ENCODE measurements at places on chromosomes 5 and 9. TPM values are rescaled to one million over a fixed set of nuclear protein-coding genes. Genes with fewer than 3 reads are reported as not detected.

DNA sequence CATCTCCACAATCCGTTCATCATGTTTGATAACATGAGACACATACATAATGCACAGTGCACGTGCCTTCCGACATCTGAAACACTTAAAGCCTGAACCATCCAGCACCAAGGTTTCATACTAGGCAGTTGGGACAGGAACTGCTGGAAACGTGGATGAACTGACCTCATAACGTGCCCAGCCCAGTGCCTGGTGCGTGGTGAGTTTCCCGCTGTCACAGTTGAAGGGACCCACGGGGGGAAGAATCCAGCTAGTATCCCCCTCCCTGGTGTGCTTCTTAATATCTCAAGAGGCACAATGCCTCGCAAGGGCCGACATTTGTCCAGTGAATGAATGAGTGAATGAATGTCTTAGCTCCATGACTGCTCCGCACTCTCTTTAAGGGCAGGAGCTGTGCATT, 23.2 kb downstream of the BARX1 start:
- no peak for DNase-seq

DNA sequence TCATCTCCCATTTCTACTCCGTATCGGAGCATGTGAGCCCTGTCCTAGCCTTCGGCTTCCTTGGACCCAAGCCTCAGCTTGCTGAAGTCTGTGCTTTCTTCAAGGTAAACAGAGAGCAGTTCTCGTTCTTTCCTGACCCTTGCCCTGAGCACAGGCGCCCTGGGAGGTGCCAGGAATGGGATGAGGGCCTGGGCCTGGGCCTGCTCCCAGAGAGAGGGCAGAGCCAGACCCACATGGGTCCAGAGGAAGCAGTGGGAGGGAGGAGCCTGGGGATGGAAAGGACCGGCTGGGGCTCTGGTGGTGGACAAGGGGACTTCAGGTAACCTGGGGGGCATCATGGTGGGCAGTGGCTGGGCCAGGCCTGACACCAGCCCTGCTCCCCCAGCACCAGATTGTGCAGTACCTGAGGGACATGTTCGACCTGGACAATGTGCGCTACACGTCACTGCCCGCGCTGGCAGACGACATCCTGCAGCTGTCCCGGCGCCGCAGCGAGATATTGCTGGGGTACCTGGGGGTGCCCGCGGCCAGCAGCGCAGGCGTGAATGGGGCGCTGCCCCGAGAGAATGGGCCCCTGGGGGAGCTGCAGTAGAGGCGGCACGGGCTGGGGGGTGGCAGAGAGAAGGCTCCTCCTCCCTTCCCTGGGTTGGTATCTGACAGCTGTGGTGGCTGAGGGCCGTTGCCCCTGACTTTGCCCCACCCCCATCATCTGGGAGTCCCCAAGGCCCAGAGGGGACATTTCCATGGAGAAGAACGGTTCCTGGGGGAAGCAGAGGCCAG, 10.9 kb upstream of the DOLPP1 start:
- no peak for DNase-seq

GRCh38 chr5:150449517-150450339, at the start of gene RPS14:
Gene RPS14, minus strand, starts transcription at chr5:150449739. Its CDS starts 2,006 bp downstream, at chr5:150447733.
- DNase-seq = peak; percentile 91

DNA sequence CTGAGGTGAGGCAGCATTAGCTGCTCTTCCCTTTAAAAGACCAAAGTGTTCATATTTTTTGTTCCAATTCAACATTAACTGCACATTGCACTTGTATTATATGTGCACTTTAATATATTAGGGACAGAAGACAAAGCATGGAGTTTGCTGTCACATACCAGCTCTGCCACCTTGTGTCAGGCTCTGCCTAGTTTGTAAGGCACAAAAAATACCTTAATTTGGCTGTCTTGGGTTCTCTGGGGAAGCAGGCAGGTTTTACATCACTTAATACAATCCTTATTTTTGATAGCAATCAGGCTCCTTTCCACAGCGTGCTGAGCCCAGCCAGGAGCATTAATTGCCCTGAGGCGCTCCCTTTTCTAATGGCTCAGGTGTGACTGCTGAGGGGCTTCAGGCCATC, 131.8 kb downstream of the SCAMP1 start:
- no peak for DNase-seq

GRCh38 chr5:36450229-36451014, 148.7 kb upstream of the RANBP3L start:
- DNase-seq = no peak

ADAMTS13 gene
- total RNA-seq = 1.5 TPM

Data from activated T-helper 2 cell treated with anti-CD3 and anti-CD28 coated beads, Interferon-gamma antibody, Interleukin-2, Interleukin-4, amounts not matched to agents 10 μg/mL and 5 μg/mL and 100 μg/mL, durations not matched to agents 14 hours and 24 hours and 36 hours (primary cell).